ENCODE measurements at places on chromosomes 5 and 9.

- no peak for DNase-seq
These were observed 133.6 kb downstream of the SIL1 start for GRCh38 chr5:139064613-139065012.

- no peak for DNase-seq
These were observed 108.1 kb downstream of the CACNA1B start for GRCh38 chr9:137985637-137986071.

GRCh38 chr5:111144352-111144930 lies 52.3 kb downstream of the WDR36 start:
- no peak for DNase-seq

- DNase-seq = no peak
These were observed 72.8 kb upstream of the EFNA5 start for GRCh38 chr5:107743373-107744000.

DNA sequence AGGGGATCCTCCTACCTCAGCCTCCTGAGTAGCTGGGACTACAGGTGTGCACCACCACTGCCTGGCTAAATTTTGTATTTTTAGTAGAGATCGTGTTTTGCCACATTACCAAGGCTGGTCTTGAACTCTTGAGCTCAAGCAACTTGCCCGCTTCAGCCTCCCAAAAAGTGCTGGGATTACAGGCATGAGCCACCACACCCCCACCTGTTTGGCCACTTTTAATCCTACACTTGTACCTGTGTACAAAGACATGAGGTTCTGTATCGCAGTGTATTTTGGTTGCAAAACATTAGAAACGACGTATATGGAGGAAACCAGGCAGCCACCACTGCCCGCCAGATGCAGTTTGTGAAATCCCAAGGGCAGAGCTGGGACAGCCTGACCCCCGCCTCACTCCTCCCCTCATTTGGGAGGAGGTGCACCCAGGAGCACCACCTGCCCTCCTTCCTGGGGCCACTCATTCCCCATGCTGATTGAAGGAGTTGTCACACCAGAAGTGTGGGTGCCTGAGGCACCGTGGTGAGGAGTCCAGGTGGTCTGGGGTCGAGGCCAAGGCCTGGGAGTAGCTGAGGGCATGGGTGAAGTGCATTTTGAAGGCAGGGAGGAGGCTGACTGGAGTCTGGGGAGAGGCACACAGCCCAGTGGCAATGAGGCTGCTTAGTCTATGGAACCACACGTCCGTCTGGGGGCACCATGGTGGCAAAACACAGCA lies 39.3 kb upstream of the OLFM1 start:
- peak; percentile 6 for DNase-seq

DNA sequence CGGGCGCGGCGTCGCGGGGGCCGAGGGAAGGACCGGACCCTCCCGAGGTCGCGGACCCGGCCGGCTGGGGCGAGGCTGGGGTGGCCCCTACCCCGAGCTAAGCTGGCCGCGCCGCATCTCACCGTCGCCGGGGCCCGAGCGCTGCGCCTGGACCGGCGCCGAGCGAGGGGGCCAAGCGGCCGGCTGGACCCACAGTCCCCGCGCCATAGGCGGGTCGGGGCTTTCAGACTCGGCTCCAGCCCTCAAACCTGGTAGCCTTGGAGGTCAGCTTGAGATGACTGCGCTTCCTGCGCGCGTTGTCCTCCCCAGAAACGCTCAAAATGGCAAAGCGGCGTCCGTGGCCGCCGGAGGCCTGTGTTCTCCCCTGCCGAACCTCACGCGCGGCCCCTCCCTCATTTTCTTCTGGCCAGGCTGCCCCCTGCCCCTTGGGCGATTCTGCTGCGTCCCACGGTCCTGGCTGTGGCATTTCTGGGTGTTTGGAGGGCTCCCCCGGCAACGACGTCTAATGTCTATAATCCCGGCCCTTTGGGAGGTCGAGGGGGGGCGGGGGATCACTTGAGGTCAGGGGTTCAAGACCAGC lies 8.7 kb upstream of the GRIN1 start:
- DNase-seq = no peak

GRCh38 chr5:134003064-134003816 lies 1.5 kb downstream of the VDAC1 start:
- DNase-seq = no peak

GRCh38 chr5:121671624-121672023 lies 180.1 kb upstream of the FTMT start:
- DNase-seq = no peak

DNA sequence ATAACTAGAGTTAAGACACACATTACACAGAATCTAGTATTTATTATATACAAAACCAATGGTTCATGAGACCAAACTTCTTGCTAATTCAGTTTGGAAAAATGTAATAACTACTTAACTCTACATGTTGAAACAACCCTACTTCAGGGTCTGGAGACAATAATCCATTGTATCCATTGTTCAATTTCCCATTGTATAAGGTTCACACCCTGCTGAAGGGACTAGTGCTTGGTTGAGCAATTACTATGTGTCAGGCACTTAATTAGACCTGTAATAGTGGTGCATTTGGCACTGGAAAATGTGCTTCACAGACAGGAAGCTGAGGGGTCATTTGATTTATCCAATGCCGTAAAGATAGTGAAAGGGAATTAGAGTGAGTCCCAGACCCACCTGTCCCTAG lies 114.3 kb upstream of the PAPPA start:
- no peak for DNase-seq

Data from activated naive CD4-positive, alpha-beta T cell treated with anti-CD3 and anti-CD28 coated beads, Interleukin-2, amount 50 U/mL, for 72 hours (primary cell).